T-helper 22 cell (primary cell): ENCODE measurements at places on chromosomes 5 and 9.

DNA sequence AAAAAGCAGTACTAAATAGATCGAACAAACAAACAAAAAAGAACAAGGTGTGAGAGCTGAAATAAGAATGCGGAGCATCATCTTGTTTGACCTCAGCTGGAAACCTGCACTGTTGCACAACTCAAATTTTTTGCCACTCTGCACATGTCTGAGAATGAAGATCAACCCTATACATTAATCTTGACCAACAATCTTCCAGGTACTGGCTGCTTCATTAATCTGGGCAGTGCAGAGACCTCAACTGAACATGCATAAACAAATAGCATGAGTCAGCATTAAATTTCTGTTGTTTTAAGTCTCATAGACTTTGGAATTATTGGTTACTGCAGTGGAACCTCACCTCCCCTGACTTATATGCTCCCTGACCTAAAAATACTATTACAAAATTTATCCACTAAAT is 114.6 kb upstream of the FTMT start:
- no peak for DNase-seq

DNA sequence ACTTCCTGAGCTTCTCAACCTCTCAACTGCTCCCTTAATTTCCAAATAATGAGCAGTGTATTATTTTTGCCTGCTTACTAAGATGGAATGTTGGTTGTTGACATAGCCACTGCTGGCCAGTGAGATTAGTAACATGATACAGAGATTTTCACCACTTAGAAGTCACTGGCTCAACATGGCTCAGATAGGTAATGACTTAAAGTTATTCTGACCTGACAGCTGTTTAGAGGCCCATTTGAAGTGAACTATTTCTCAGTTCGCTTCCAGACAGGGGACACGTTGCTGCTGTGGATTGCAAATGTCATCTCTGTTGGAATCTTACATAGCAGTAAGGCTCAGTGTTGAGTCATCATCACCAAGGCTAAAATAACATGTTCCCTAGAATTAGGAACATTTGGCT is 490.2 kb downstream of the TLE4 start:
- no peak for DNase-seq

- no peak for DNase-seq
These were observed 3.2 kb downstream of the FAT2 start for GRCh38 chr5:151587796-151588555.

DNA sequence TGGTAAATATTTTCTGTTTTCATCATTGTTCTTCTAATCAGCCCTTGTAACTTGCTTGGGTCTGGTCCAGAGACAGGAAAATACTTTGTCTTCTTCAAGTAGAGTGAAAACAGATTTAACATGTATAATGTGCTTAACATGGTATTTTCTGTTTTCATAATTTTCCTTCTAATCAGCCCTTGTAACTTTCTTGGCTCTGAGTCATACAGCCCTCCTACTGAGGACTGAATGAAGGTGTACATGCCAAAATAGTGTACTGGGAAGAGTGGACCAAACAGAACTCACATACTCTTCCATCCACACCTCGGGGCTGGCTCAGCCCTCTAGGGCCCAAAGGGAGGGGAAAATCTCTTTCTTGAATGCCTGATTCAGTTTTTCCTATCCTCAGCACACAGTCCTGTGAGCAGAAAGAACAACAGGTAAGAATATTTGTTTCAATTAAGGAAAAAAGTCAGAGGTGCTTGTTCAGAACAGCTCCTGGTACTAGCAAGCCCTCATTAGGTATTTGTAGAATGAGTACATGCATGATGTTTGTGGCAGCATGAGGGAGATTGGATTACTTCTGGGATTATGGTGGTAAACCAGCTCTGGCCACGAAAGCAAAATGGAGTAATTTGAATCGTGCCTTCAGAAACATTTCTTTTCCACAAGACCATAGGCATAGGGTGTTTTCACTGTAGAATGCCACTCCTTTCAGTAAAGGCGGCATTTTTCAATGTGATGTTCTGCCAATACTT is 24.2 kb upstream of the MACIR start:
- no peak for DNase-seq
